ENCODE measurements at places on chromosomes 11 and 22. TPM values are rescaled to one million over a fixed set of nuclear protein-coding genes. Genes with fewer than 3 reads are reported as not detected.
A peak's percentile ranks its signal among the peaks of the same experiment; 100 is the strongest.

The P2RX3 gene
- not detected for total RNA-seq

The CARD10 gene
- total RNA-seq, result 12.7 TPM

The CYB5R2 gene
- 9.1 TPM for total RNA-seq

The APOL5 gene
- total RNA-seq, result not detected

The TRPM5 gene
- under 0.01 TPM for total RNA-seq

DNA sequence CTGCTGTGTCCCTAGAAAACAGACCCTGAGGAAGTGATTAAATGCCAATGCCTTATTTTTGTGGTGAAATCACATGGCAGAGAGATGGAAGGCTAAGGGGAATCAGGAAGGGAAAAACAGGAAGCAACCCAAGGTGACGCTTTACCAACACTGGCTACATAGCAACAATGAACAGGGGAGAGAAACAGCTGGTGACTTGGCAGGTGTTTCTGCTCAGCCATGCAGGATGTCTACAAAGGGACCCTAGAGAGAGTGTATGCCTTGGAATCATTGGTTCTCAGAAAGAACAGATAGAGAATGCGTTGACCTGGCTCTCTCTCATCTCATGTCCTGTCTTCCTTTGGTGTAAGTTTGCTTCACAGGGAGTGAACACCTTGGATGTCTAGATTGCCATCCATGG is 911.9 kb downstream of the OPCML start:
- DNase-seq, result no peak

DNA sequence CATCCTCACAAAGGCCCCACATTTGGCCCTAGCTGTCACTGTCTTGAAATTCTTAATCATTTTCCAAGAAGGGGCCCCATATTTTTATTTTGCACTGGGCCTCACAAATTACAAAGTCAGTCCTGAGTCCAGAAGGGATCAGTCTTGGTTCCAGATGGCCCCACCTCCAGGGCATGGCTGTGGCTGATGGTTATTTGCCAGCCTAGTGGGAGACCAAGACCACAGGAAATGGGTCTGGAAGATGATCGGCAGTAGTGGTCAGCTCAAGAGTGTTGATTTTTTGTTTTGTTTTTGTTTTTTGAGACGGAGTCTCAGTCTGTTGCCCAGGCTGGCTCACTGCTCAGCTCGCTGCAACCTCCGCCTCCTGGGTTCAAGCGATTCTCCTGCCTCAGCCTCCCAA is 47.1 kb upstream of the EMID1 start:
- no peak for DNase-seq

DNA sequence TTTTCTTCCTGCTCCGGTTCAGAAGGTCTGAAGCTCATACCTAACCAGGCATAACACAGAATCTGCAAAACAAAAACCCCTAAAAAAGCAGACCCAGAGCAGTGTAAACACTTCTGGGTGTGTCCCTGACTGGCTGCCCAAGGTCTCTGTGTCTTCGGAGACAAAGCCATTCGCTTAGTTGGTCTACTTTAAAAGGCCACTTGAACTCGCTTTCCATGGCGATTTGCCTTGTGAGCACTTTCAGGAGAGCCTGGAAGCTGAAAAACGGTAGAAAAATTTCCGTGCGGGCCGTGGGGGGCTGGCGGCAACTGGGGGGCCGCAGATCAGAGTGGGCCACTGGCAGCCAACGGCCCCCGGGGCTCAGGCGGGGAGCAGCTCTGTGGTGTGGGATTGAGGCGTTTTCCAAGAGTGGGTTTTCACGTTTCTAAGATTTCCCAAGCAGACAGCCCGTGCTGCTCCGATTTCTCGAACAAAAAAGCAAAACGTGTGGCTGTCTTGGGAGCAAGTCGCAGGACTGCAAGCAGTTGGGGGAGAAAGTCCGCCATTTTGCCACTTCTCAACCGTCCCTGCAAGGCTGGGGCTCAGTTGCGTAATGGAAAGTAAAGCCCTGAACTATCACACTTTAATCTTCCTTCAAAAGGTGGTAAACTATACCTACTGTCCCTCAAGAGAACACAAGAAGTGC is 661 bp upstream of the MALAT1 start:
- DNase-seq, result peak; percentile 44

GRCh38 chr22:39556970-39557841 is 13.3 kb upstream of the CACNA1I start:
- peak; percentile 84 for DNase-seq

GRCh38 chr11:8338138-8338537 is 74.5 kb upstream of the LMO1 start:
- DNase-seq, result peak; percentile 93

- DNase-seq, result no peak
These were observed 53.0 kb downstream of the GRAMD4 start for GRCh38 chr22:46673205-46673604.

DNA sequence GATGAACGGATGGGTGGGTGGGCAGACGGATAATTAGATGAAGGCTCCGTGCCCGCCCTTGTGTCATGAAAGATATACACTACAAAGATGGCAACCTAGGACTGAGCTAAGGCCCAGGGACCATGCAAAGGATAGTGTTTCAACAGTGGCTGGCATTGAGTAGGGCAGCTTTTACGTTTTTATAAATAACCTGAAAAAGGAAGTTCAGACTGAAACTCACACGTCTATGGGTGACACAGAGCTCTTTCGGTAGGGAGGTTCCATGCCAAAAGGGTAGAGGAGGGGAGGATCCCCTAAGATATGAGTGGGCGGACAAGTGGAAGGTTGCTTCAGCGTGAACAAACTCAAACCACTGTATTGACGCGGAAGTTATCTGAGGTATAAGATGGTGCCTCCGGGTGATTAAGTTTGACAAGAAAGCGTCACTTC is 90.5 kb downstream of the UBASH3B start:
- DNase-seq, result peak; percentile 52

GRCh38 chr11:67675058-67675747 is 780 bp upstream of the ALDH3B2 start:
- DNase-seq, result no peak

GRCh38 chr11:104442321-104442720 is 278.4 kb upstream of the PDGFD start:
- DNase-seq, result no peak

GRCh38 chr11:65468874-65469333 is 29.9 kb upstream of the MALAT1 start:
- DNase-seq, result peak; percentile 81

GRCh38 chr11:10709299-10710086 is 15.9 kb upstream of the IRAG1 start:
- no peak for DNase-seq

DNA sequence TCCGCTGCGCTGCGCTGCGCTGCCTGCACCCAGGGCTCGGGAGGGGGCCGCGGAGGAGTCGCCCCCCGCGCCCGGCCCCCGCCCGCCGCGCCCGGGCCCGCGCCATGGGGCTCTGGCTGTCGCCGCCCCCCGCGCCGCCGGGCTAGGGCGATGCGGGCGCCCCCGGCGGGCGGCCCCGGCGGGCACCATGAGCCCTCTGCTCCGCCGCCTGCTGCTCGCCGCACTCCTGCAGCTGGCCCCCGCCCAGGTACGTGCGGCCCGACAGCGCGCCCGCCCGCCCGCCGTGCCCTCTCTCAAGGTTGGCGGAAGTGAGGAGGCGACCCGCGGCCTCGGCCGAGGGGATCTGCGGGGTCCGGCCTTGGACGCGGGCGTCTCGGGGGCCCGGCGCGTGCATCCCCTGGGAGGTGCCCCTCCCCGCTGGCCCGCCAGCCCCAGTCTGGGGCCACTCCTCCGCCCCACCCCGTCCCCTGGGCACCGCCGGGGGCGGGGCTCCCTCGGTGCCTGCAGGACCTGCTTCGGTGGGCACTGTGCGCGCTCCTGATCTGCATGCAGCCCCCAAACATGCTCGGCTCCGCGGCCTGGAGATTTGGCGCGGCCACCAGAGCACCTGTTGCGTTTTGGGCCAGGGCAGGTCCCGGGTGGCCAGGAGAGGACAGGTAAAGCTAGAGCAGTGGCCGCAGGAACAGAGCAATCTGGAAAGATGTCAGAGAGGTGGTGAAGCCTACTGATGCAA is 429 bp downstream of the VEGFB start:
- peak; percentile 92 for DNase-seq

Measured in osteoblast (primary cell).